ENCODE measurements at places on chromosomes 1 and 21.

DNA sequence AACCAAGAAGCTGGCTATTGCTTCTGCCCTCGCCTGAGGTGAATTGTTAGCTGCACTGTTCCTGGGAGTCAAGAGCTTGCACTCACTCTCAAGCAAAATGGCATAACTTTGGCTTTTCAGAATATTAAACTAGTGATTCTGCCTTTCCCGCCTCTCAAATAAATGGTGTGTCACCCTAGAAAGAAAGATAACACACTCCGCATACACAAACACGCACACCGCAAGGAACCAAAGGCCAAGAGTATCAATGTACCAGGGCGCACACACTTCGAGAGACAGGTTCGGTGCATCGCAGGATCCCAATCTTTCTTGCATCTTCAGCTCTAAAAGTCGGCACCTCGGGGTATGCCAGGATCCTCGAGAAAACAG is 470 bp upstream of the RTCA start:
- no peak for DNase-seq

DNA sequence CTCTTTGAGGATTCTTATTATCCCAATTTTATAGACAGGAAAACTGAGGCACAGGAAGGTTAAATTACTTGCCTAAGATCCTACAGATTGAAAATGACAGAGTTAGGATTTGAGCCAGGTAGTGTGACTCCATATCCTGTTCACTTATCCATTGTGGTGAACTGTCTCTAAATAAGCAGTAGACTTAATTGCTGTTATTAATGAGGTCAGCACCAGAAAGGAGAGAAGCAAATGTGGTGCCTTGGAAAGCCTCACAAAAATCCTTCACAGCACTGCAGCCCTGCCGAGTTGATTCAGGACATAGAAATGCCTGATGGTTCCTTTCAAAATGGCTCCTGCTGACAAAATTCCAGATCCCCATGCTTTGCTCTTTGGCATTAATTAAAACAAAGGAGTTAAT is 193.3 kb upstream of the BEND5 start:
- no peak for DNase-seq

DNA sequence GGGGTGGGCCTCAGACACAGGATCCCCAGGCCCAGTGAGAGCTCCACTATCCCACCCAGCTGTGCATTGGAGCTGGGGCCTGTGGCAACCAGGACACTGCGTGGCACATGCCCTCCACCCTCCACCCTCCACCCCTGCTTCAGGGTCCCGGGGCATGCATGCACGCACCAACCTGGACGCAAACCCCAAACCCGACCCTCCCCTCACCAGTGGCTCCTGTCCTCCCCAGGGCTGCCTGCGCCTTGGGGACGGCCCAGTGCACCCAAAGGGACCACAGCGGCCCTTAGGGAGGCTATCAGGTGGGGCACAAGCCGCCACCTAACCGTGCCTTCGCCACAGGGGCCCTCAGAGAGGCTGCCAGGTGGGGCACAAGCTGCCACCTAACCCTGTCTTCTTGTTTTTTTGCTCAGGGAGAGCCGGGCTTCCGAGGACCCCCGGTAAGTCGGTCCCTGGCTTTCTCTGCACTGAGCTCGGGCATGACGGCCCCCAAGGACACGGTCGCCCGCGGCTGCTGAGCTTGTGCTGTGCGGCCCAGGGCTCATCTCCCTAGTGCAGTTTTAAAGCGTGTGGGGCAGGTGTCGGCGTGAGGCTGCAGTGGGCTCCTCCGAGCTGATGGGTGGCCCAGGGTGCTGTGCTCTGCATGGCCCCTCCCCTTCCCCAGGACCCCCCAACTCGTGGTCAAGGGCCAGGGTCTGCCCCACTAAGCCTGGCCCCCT is 47.9 kb downstream of the SLC19A1 start:
- no peak for DNase-seq

- DNase-seq: peak; percentile 48
These were observed 3.0 kb downstream of the ARTN start for GRCh38 chr1:43936431-43937151.

- no peak for DNase-seq
These were observed 225.3 kb downstream of the TGFB2 start for GRCh38 chr1:218570456-218570855.
